Esophagus squamous epithelium (tissue), 5 donors: ENCODE measurements at places on chromosomes 6 and 20. TPM values are rescaled to one million over a fixed set of nuclear protein-coding genes. Genes with fewer than 3 reads are reported as not detected.

DNA sequence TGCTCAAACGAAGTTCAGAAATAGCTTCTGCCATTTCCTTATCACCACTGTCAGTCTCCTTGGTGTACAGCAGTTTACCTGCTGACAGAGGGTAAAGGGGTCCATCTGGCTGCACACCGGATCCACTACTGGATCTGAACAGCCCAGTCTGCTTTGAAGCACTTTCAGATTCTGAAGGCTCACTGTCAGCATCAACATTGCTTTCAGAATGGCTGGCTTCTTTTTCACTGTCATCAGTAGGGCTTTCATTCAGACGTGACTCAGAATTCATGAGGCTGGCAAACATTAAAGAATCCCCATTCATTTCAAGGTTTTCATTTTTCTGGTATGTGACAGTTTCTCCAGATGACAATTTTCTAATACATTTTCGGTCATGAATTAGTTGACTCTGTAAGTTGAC, 21.0 kb upstream of the PNISR start:
- DNase-seq, result no peak

DNA sequence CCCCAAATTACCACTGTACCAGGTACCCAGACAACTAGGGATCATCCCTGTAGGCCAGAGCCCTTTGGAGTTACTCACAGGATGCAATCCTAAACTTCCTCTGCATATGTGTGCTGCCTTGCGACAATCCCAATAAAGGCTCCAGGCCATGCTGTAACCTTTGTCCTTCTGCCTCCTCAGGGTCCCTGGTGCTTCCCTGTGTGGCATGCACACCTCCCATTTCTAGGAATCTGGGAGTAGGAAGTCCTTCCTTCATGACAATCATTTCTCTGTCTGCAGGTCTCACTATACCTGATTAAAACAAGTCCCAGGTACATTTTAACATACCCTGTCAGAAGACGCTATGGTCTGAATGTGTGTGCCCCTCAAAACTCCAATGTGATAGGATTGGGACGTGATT, 37.0 kb upstream of the MCUR1 start:
- DNase-seq, result no peak

GRCh38 chr20:39394461-39394860, 432.3 kb downstream of the DHX35 start:
- DNase-seq, result no peak

Gene SLX4IP
- total RNA-seq, result 3.4 TPM

DNA sequence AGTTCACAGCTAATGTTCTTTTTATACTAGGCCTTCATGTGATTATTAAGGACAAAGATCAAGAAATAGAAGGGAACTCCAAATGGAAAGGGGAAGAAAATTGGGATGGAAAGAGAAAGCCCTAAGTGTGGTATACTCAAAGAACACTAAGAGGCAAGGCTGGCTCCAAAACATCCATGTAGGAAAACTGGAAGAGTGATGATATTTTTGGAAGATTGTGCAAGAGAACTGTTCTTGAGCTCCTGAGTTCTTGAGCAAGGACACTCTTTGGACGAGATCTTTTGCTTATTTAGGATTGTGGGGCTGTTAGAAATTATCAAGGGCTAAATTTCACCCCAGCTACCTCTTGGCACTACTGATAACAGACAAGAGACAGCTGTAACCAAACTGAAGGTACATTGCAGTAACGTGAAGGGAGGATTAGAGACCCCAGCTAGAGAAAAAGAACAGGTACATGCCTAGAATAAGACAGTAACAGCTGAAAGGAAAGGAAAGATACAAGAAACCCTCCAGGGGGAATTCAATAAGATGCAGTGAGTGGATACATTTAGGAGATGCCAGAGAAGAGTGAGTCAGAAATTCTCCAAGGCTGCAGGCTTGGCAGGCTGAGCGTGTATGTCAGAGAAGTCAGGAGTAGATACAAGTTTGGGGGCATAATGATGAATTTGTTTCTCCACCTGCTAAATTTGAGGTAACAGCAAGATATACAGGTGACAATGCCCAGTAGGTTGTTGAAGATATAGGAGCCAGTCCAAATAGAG, 69.7 kb downstream of the CBLN4 start:
- no peak for DNase-seq

DNA sequence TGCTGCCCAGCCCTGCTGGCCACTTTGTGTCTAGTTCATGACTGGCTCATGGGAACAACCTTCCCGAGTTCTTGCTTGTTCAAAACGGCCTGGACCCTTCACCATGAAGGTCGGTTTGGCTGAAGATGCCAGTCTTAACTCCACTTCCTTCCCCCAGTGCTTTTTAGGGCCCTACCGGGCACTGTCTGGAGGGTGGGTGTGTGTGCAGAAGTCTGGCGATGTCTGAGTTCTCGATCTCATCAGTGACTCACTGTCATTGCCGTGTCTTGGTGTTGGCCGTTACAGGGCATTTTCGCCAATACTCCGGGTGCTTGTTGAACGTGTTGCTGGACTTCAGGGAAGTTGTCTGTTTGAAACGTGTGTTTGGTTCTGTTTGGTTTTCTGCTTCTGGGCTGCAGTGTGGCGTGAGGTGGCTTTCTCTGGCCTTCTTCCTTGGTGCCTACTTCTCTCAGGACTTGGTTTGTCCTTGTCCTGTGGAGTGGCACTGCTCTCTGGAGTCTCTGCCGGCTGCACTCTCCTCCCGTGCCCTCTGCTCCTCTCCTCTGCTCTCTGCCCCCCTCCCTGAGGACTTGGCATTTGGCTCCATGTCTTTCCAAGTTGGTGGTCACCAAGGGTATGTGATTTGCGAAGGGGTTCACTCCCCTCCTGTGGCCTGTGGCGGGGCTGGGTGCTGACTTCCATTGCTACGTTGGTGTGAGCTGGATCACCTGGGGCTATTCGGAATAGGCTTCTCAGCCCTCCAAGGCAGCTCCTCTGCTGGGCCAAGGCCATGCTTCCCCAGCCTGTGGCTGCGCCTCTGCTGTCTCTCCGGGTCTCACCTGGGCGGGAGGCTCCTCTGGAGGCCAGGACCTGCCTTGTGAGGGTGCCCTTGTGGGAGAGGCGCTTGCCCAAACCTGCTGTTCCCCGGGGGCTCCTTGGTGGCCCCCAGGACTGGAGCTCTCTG, 38.2 kb downstream of the PYGB start:
- no peak for DNase-seq

Gene NANP
- total RNA-seq, result 5.4 TPM

GRCh38 chr6:88268508-88268907, 102.4 kb upstream of the CNR1 start:
- no peak for DNase-seq

GRCh38 chr6:16216501-16217155, 21.8 kb upstream of the GMPR start:
- no peak for DNase-seq

Gene FAM184A
- 3.8 TPM for total RNA-seq

DNA sequence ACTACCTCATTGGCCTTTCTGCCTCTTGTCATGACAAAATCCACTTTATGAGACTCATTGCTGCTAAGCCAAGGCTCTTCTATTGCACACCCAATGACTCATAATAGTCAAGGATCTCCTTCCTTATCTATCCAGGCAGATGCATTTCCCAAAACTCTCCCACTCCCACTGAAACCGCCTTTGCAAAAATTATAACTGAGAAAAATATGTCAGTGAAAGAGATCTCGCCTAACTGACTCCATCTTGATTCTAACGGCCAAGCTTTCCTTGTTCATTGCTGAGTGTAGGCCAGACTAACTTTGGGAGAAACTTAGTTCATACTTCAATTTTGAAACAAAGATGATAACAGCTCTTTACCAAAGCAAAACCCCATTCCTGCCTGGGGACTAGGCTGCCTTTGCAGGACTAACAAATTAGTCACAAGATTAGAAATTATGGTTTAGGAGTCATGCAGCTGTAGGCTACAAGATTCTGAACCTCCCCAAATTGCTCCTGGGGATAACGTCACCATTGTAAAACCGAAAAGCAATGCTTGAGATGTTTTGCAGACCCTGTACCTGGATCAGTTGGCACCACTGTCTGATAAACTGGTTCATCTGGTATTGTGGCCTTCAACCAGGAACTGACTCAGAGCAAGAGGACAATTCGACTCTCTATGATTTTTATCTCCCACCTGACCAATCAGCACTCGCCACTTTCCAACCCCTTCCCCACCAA, 47.1 kb downstream of the HAO1 start:
- no peak for DNase-seq

DNA sequence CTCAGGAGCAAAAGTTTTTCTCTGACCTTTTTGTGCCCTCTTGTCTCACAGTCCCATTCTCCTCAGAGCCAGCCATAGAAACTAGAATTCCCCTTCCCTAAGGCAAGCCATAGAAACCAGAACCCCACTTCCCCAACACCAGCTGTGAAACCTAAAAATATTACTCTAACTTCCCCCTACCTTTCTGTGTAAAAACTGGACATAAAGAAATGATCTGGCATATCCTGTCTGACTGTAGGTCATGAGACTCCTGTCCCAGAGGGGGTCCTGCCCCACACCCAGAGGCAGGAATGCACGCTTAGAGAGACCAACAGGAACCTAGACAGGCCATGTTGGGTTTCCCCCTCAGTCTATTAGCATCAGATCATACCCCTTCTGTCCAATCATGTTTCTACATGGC, 140.6 kb upstream of the SLC22A16 start:
- DNase-seq, result no peak

DNA sequence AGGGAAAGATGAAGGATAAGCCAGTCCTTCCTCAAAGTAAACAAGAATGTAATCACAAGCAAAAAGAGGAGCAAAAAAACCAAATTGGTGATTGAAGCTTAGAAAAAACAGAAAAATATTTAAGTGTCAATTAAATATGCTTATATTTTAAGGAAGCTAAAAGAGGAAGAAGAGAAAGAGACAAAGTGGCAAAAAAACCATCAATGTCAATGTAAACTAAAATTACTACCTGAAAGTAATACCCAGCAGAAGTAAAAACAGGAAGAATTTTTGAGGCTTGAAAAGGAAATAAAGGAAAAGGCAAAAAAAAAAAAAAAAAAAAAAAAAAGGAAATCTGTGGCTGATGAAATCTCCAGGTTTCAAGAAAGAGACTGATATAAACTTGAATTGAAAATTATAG, 36.2 kb upstream of the OGFRL1 start:
- no peak for DNase-seq

DNA sequence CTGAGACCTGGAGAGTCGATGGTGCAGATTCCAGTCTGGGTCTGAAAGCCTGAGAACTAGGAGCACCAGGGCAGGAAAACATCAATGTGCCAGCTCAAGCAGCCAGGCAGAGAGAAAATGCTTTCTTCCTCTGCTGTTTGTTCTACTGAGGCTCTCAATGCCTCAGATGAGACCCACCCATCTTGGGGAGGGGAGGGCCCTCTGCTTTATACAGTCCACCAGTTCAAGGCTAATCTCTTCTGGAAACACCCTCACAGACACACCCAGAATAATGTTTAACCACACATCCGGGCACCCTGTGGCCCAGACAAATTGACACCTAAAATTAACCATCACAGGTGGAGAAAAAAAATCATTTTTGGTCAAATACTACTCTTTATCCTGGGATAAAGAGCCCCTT, 89.3 kb upstream of the SLC22A23 start:
- no peak for DNase-seq

GRCh38 chr20:58452667-58453255, 62.4 kb downstream of the APCDD1L start:
- DNase-seq, result no peak

- no peak for DNase-seq
These were observed 20.2 kb downstream of the STAU1 start for GRCh38 chr20:49167811-49168507.

Gene CGAS
- total RNA-seq, result 14.6 TPM

Gene SASH1
- total RNA-seq, result 118 TPM

DNA sequence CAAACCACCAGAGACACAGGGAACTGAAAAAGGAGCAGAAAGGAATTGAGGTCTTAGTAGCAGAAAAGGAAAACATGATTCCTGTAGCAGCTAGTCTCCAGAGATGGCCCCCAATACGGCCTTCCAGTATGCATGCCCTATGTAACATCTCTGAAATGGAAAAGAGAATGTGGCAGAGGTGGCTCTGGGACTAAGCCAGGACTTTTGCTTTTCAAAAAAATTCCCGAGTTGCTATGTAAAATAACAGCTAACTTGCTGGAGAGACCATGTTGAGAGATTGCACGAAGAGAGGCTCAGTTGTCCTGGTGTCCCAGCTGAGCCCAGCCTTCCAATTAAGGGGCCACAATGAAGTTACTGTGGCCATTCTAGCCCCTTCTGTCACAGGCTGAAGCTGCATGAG, 27.7 kb downstream of the IL20RA start:
- no peak for DNase-seq

- no peak for DNase-seq
These were observed 217.7 kb downstream of the OR2B2 start for GRCh38 chr6:27694547-27694874.

- no peak for DNase-seq
These were observed 110.5 kb downstream of the IRF4 start for GRCh38 chr6:501891-502601.

DNA sequence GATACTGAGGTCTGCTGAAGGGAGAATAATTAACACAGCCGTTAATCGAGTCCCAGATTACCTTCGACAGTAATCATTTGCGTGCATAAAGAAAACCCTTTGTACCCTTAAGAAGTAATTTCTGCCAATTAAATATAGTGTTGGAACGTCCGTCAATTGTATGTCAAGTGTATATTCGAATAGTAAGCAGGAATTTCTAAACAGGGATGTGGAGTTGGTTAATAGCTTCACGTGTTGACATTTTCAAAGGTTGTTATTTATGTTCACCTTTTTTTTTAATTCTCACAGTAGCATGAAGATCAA, 798 bp upstream of the SNAP91 start:
- no peak for DNase-seq

GRCh38 chr6:170378502-170378901, 71.9 kb downstream of the FAM120B start:
- no peak for DNase-seq

Gene GLO1
- total RNA-seq, result 94.6 TPM

Gene ZC2HC1B
- total RNA-seq, result not detected

DNA sequence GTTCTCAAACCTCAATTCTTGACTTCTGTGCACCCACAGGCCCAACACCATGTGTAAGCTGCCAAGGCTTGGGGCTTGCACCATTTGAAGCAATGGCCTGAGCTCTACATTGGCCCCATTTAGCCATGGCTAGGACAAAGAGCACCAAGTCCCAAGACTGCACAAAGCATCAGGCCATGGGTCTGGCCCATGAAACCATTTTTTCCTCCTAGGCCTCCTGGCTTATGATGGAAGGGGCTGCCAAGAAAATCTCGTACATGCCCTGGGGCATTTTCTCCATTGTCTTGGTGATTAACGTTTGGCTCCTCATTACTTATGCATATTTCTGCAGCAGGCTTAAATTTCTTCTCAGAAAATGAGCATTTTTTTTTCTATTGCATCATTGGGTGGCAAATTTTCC, 1128.7 kb upstream of the ADGRB3 start:
- DNase-seq, result no peak

- no peak for DNase-seq
These were observed 53.6 kb upstream of the AGPAT4 start for GRCh38 chr6:161327360-161327953.

GRCh38 chr20:19056909-19057308, 155.5 kb upstream of the SLC24A3 start:
- no peak for DNase-seq

Gene HEY2
- total RNA-seq, result 0.61 TPM

Gene GPRC6A
- not detected for total RNA-seq

- no peak for DNase-seq
These were observed 621.2 kb upstream of the EYS start for GRCh38 chr6:66328200-66328599.
